ENCODE measurements at places on chromosomes 1 and 21.
A peak's percentile ranks its signal among the peaks of the same experiment; 100 is the strongest.

- no peak for DNase-seq
These were observed 41.5 kb downstream of the MAN1C1 start for GRCh38 chr1:25657883-25658760.

- DNase-seq, result no peak
These were observed 21.5 kb downstream of the FOXD2 start for GRCh38 chr1:47459253-47459788.

GRCh38 chr21:15222707-15223106 is 157.9 kb upstream of the NRIP1 start:
- no peak for DNase-seq

DNA sequence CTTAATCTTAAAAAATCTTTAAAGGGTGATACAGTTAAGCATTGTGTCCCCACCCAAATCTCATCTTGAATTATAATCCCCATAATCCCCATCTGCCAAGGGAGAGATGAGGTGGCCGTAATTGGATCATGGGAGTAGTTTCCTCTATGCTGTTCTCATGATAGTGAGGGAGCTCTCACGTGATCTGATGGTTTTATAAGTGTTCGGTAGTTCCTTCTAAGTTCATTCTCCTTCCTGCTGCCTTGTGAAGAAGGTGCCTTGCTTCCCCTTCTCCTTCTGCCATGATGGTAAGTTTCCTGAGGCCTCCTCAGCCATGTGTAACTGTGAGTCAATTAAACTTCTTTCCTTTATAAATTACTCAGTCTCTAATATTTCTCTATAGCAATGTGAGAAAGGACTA is 10.7 kb downstream of the DHRS3 start:
- DNase-seq, result no peak

- peak; percentile 95 for DNase-seq
These were observed 24.6 kb downstream of the PKP1 start for GRCh38 chr1:201307760-201308499.

DNA sequence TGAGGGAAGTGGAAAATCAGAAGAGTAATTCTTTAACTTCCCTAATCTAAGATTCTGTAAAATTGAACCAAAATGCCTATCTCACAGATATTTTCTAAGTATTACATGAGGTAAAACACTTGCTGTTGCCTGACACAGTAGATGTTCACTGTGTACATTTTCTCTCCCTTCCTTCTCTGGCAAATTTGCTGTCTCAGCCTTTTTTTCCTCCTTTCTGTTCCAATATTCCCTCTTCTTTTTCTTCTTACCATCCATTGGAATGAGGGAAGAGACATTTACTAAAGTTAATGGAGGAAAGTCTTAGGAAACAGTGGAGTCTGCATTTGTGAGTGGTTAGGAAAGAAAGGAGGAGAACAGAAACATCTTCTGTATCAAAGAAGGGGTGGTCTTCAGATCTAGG is 239.9 kb downstream of the ZP4 start:
- no peak for DNase-seq

DNA sequence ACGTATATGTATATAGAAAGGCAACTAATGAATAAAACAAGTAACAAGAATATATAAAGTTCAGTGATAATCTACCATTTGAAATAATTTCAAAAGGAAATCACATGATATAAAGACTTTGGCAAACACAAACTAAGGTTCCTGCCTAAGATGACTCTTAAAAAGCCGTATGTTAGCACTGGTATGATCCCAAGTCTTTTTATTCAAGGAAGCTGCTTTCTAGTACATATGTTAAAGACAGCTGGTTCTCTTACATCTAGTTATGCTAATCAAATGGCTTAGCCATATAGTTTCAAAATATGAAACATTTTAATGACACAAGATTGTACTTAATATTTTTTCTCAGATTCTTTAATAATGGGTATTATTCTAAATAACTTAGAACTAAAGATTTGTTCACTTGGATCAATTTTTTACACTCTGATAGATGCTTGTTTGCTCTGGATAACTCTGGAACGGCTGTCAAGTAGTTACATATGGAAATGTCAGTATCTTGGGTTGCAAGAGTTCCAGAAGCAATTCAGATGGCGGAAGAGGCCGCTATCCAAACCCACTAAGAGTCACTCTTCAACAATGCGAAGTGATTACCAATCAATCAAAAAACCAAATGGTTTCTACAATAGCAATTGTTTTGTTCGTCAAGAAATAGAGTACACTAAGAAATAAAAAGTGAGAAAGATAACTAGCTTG is 21.4 kb downstream of the STX6 start:
- DNase-seq, result no peak

DNA sequence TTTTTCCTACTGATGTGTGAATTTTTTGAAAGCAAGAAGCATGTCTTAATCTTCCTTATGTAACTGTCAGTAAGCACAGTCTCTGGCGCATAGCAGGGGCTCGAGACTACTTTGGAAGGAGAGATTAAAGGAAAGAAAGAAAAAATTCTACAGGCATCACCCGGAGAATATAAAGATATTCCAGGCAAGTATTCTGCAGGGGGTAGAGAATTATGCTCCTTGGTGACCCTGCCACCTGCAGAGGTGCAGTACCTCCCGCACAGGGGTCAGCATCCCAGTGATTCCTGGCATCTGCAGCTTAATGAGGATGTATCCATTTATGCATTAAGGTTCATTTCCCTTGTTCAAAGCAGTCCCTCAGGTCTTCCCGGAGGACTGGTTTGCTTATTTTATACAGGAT is 87.6 kb upstream of the WLS start:
- no peak for DNase-seq

DNA sequence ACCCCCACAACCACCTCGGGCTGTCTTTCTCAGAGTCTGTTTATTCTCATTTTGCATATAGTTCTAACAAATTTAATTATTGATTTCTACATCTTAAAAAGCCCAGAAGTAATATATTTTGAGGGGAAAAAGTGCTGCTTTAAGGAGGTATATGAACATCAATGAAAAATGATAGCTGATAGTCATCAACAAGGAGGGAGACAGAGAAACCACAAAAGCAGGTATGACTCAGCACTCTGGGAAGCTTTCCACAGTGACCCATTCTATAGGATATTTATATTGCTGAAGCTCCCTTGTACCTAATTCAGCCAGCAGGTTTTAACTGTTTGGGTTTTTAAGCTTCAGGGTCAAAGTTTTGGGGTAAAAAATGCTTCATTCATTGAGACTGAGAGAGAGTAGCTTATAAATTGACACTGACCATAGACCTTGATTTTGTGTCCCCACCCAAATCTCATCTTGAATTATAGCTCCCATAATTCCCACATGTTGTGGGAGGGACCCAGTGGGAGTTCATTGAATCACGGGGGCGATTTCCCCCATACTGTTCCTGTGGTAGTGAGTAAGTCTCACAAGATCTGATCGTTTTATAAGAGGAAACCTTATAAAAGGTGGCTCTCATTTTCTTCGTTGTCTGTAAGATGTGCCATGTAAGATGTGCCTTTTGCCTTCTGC is 27.4 kb downstream of the VANGL1 start:
- DNase-seq, result no peak

DNA sequence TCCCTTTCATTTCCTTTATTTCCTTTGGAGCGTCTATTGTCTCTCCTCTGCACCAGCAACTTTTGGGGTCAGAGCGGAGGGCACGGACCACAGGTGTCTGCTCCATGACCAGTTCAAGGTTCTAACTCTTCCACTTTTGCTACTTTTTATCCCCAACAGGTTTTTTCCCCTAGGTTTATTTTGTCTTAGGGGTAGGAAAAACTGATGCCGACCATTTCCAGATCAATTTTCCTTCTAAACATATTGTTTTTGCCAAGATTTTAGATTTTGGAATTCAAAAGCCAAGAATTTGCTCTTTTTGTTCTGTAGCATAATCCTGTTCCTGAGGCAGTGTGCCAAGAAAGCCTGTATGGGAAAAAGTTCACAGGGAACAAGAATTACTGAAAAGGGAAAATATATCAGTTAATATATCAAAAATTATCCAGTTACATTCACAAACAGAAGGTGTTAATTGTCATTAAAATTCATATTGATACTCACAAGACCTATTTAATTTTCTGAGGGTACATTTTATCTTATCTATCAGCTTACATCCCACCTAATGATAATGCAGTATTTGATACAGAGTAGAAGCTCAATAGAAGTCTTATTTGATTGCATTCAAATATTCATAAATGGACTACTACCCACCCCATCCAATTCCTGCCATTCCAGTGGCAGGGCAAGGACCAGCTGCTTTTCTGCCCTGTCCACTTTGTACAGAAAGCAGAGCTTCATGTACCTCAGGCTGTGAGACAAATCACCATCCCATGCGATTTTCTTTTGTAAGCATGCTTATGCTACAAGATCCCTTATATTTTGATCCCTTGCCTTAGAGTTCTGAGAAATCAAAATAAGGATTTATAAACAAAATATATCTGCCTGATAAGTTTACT is 31.2 kb downstream of the TSEN15 start:
- no peak for DNase-seq

- no peak for DNase-seq
These were observed 12.9 kb upstream of the RNU1-4 start for GRCh38 chr1:16727190-16728111.

DNA sequence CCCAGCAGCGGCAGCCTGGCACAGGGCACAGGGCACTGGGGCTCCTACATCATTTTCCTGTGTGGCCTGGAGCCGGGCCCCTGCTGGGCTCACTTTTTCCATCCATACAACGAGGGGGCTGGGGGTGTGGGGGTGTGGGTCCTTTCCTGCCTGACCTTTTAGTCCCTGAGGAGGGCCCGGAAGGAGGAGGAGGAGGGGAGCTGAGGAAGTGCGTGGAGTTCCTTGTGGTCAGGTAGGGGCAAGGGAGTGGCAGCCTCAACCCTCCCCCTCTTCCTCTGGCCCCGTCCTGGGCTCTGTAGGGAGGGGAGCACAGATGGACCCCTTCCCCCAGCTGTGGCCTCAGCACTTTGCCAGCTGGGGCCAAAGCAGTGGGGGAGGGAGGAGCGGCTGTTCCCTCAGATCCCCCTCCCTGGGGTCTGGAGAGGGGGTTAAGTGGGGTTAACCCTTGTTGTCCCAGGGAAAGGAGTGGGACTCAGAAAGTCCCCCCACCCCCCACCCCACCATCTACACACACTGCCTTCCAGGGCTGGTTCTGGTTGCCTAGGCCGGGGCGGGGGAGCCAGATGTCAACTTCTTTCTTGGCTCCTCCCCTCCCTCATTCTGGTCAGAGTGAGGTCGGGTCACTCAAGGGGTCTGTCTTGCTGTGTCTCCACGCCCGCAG is 5.7 kb downstream of the NTRK1 start:
- no peak for DNase-seq

- no peak for DNase-seq
These were observed 67.6 kb downstream of the TENT5C start for GRCh38 chr1:117673405-117673804.

DNA sequence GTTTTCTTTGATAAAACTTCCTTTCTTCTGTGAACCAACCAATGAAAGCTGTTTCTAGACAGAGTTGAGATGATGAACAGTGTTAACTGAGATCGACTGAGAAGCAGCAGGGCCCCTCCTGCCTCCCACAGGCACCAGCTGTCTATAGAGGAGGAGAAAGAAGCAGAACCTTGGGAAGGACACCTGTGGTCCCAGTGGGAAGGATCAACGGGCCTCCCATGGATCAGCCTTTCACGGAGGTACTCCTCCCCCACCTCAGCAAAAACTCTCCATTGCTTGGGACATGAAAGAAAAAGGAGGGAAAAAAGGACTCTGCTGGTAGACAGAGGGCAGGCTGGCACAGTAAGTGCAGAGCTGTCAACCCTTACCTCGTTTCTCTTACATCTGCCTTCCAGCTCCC is 40.5 kb downstream of the PLPPR5 start:
- DNase-seq, result no peak

DNA sequence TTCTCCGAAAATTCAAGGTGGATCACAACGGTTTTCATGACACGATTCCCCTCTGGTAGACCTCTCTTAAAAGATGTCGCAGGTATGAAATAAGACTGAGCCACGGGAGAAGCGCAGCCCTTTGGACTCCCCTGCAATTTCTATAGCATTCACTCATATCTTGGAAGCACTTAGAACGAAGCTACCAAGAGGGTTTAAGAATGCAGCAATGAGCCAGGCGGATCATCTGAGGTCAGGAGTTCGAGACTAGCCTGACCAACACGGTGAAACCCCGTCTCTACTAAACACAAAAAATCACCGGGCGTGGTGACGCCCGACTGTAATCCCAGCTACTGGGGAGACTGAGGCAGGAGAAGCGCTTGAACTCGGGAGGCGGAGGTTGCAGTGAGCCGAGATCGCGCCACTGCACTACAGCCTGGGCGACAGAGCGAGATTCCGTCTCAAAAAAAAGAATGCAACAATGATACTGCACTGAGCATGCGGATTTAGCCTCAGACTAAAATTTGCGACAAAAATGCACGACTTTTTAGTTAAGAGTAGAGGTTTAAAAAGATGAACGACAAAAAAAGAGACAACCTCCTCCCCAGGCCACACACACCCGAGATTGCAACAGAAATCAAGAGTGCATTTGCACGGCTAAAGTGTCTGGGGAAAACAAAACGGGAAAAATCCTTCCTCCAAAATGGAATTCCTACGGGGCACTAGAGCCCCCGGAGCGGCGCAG is 743 bp downstream of the TOMM20 start:
- no peak for DNase-seq

DNA sequence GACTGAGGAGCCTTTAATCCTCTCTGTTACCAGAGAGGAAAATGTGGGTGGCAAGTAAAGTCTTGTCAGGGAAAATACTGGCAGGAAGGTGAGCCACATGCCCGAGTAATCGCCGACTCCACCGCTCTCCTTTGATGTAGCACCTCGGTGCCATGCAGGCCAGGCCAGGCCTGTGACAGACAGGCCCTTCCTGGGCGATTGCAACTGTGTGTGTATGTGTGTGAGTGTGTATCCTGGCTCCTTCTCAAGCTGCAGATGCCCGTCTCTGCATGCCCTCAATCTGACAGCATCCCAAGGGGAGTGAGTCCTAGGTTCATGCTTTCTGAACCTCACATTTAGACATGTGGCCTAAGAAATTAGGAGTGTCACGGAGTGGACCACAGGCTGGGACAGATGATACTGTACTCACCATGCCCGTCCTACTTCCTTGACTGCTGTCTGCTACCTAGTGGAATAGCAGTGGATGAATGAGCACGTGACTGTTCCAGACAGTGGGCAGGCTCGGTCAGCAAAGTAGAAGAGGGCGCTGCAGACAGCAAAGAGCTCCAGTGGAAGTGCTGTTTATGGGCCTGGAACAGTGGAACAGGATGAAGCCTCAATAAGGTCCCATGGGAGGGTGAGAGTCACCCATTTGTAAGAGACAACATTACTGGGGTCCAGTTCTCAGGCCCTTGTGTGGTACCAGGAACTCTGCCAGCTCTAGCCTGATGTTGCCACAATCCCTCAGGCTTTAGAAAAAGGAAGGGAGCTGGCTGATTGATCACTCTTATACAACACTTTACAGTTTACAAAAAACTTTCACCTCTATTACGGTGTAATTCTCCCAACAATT is 25.3 kb downstream of the SERTAD4 start:
- DNase-seq, result no peak
